ENCODE measurements at places on chromosomes 5 and 9.

DNA sequence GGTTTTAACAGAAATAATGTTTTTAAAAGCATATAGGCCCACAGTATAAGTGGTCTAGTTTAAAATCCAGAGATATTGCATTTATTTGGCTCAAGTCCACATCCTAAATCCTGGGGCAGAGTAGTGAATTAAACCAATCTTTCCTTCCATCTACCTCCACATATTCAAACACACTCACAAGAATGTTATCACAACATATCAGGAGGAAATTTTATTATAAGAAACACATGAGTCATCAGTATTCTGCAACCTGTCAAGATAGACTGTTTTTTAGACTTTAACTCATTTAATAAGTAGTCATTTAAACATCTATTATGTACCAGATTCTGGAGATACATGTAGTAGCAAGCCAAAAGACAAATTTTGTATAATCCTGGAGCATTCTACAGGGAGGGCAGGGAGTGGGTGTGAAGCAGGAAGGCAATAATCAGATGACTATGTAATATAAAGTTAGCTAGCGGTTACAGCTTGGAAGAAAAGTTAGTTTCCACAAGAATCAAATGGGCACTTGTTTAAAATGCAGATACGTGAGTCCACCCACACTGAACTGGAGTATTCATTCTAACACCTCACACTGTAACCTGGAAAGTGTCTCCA, 187.3 kb upstream of the PIK3R1 start:
- no peak for DNase-seq

- no peak for DNase-seq
These were observed 244.1 kb downstream of the ADGRV1 start for GRCh38 chr5:90802474-90803317.

DNA sequence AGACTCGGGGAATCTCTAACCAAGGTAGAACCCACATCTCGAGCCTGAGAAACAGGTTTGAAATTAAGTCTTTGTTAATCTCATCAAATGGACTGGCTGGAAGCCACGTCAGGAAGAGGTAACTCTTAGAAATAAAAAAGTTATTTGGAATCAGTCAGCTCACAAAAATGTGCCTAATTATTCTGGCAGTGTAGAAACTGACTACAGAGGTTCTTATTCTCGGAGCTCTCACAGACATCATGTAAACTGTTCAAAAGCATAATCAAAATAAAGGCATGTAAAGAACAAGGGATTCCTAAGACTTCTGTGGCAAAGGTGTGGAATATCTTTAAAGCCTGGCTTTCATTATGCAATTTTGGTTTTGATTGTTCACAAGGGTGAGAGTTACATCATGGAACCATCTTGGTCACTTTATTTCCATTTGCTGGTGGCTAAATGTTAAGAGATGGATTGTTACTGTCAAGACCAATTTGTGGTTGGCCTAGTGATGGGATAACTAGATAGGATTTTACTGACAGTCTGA, 85.1 kb downstream of the OTULIN start:
- no peak for DNase-seq

GRCh38 chr5:72693546-72694205, 122.8 kb upstream of the TNPO1 start:
- no peak for DNase-seq

- DNase-seq: no peak
These were observed 1.3 kb downstream of the RPL37 start for GRCh38 chr5:40833712-40834229.

GRCh38 chr5:80998590-80998979, 38.4 kb downstream of the RASGRF2 start:
- no peak for DNase-seq

GRCh38 chr9:112890106-112891081, at the start of gene SLC46A2:
Gene SLC46A2, minus strand, starts transcription at chr9:112890876. Its CDS starts 195 bp downstream, at chr9:112890681.
- no peak for DNase-seq

DNA sequence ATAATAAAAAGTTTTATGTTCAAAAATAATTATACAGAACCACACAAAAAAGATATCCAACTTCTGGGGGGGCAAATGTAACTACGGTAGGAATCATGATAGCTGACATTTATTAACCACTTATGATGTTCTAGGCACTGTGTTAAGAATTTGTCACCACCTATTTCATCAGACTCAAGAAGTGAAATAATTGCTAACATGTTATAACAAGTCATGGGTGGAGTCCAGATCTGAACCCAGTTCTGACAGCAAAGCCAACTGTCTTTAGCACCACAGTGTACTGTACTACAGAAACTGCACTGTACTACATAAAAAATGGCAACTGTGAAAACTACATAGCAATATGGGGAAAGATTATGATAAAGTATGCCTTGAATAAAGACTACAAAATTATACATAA, 3.0 kb upstream of the SAP30L start:
- DNase-seq: no peak

DNA sequence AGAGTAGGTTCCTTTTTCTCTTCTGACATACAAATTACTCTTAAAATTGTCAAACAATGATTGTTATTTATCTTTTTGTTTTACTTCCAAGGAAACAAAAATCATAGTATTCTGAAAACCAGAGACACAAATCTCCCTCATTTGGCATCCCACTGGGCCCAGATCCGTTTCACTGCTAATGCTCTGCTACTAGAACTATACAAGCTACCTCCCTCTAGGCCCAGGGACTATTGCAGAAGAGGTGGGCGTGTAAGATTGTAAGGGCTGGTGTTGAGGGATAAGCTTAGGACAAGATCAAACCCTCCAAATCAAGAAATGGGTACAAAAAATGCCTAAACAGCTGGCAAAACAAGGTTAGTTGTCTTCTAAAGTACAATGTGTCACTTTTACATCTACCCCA, 928.9 kb upstream of the CDH10 start:
- no peak for DNase-seq

- no peak for DNase-seq
These were observed 1472.5 kb upstream of the CDH6 start for GRCh38 chr5:29720954-29721353.

- no peak for DNase-seq
These were observed 32.5 kb downstream of the RASA1 start for GRCh38 chr5:87300176-87300575.

DNA sequence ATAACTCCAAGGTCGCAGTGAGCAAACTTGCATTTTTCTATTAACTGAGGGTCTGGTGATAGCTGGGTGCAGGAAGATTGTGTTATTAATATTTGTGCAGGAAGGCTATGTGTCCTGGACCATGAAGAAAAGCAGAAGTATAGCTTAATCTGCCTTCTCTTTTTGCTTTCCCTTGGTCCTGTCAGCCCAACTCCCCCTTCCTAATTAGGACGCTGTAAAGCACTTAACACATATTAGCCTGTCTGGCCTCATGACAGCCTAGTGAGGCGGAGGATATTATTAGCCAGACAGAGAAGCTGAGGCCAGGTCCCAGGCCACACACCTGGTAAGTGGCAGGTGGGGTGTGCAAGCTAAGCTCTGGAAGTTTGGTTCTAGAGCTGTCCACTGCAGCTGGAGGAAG, 29.5 kb downstream of the SLC46A2 start:
- DNase-seq: no peak

DNA sequence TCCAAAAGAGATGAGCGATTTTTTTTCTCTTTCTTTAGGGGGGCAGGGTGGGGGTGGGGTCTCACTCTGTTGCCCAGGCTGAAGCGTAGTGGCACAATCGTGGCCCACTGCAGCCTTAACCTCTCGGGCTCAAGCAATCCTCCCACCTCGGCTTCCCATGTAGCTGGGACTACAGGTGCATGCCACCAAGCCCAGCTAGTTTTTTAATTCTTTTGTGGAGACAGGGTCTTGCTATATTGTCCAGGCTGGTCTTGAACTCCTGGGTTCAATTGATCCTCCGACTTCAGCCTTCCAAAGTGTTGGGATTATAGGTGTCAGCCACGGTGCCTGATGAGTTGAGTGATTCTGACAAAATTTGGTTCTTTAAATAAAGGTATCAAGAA, 127.0 kb downstream of the ARRDC3 start:
- no peak for DNase-seq

DNA sequence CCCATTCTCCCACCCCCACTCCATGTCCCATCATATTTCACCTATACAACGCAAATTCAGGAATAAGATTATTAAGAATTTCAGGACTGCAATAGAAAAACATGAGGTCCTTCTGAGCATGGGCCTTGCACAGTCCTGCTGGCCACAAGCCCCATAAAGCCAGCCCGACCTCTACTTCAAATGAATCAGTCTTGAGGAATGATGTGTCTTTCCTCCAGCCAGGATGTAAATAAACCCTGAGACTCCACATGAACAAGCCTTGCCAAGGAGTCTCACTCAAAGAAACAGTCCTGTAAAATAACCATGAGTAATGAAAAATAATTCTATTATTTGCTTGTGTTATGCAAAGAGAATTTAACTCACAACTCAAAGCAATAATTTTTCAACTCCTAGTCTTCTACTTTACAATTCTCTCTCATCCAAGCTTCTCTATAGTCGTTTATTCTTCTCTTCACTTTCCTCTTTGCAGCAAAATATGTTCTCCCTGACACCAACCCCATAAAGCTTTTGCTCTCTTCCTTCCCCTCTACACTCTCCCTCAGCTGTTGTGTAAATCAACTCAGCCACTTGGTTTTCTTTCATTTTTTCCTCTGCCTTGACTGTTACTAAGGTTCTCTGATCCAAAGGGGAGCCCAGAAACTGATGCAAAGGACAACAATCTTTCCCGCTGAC, 140.1 kb upstream of the MOCS2 start:
- DNase-seq: no peak

DNA sequence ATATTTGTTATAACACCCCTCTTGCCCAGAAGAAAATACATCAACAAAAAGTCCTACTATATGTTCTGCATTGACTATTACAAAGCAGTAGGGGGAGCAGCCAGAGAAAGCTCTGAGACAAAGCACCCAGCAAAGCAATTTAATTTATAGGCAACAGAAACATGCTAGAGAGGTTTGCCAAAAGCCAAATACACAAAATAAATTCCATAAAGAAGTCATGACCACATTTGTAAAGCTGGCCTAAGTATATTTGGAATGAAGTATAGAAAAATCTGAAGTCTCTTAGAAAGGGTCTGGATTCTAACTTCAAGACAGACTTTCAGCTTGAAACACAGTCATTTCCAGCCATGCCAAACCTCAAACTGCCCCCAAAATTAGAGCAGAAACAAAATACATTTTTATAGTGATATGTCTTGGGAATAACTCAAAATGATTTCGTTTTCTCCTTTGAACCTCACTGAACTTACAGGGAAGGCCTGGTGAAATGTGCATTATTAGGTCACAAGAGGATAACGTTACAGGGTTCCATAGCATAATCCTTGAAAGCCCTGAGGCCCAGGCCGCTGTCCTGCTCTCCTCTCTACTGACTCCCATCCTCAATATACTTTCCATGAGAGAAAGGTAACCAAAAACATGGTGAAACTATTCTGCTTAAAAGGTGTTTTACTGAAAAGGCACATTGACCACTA, 451.8 kb downstream of the RAB3C start:
- no peak for DNase-seq

- no peak for DNase-seq
These were observed 129.3 kb upstream of the CDH6 start for GRCh38 chr5:31064215-31064614.

DNA sequence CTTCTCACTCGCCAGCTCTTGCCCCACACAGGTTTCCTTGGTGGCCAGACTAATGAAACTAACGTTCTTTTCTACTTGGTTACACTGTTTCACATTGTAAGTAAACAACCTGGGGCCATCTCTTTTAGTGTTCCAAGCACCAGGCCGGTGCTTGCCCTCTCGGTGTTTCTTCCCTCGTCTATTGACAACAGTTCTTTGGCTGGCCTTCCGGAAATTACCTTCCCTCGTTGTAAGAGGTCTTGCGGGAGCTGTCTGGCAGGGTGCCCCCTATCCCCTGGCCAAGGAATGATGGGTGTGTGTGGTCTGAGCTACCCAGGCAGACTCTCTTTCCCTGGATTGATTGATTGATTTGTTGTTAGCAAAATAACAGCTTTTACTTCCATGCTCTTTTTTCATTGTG, 918 bp upstream of the MYMK start:
- no peak for DNase-seq

DNA sequence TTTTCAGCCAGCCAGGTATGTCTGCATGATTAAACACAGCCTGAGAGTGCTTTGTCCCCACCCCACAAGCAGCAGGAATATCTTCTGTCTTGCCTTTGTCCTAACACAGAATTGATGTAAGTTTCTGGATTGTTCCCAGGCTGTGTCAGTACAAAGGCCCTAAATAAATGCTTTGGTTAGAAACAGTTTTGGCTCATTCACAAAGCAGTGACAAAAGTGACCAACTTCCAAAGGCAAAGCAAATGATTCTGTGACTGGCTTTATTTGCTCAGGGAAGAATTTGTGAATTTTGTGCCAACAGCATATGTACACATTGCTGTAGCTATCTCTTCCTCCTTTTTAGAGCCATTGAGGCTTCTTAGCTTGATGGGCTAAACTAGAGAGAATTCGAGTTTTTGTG, 133.7 kb downstream of the PLPPR1 start:
- DNase-seq: no peak

- no peak for DNase-seq
These were observed 15.0 kb downstream of the LPCAT1 start for GRCh38 chr5:1508659-1509290.

- no peak for DNase-seq
These were observed 1.4 kb upstream of the NFX1 start for GRCh38 chr9:33288828-33289483.

DNA sequence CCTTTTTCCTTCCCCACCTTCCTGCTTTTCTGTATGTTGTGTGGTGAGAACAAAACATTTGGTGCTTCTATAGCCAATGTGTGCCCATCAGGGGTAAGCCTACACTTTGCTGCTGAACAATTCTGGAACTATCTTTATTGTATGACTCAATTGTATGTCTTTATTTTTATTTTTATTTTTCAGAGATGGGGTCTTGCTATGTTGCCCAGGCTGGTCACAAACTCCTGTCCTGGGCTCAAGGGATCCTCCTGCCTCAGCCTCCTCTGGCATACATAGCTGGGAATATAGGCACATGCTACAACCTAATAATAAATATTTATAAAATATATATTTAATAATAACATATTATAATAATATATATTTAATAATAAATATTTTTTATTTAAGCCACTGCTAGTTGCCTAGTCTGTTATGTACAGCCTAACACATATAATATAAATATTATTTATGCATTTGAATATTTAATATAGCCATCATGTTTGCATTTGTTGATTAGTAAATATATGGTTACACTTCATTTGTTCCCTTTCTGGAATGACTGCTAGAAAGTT, 11.8 kb upstream of the DMXL1 start:
- DNase-seq: no peak

DNA sequence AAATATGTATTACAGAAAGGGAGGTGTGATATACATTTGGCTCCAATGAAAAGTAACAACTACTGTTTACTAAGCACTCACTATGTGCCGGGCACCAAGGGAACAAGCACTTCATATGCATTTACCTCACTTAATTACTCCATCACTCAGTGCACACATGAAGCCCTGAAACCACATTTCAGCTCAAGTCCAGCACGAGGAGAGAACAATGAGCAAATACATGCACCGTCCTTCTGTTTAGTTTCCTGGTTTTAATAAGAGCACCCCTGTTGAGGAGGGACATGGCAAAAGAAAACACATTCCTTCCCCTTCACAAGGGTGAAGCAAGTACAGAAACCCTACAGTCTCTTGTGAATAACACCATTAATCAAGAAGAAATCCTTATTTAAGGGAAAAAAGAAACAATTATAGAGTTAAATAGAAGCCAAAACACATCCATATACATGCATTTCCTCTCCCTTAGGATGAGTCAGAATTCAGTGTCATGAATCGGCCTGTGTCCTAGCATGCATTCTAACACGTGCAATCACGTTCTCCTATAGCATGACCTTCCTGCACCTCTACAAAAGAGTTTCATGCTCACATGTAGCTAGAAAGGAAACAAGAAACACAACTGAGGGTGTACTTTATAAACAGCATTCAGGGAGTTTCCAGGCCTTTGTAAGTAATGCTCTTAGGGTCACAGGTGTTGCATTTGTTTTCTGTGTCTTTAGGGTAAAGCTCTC, 411.6 kb downstream of the BNC2 start:
- DNase-seq: no peak
